Muscle of arm (tissue), 14 donors: ENCODE measurements at places on chromosomes 1 and 21.
A peak's percentile ranks its signal among the peaks of the same experiment; 100 is the strongest.

- peak; percentile 33 for DNase-seq
These were observed 40.1 kb downstream of the SERTAD4 start for GRCh38 chr1:210272666-210273065.

DNA sequence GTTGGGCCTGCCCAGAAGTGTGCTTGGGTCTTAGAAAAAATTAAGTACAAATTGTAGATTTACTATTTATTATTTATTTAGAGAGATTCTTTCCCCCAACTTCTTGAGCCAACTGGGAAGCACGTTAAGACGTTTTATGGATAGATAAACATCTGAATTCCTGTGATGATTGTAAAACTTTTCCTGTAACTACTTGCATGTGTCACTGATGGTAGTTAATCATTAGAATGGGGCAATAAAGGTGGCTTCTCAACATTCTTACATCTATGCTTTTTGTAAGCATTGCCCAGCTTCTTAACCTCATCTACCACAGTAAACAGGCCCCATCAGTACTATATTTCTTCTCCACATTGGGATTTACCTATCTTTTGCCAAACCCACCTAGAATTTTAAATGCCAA is 559.8 kb downstream of the LMO4 start:
- DNase-seq, result no peak

DNA sequence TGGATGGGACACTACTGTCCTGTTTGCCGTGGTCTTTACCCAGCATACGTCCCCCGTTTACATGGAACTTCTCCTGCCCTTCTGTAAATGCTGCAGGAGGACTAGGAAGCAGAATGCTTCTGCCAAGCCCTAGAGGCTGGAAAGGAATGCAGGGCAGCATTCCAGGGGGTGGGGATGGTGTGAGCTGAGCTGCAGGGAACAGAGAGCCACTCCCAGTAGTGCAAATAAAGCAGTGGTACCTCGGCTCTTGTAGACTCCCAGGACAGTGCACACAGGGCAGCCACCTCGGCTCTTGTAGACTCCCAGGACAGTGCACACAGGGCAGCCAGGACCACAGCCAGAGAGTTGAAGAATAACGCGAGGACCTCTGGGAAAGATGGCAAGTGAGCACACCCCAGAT is 35.4 kb downstream of the PTPRU start:
- peak; percentile 65 for DNase-seq

- DNase-seq, result peak; percentile 76
These were observed 23.8 kb downstream of the KNCN start for GRCh38 chr1:46527474-46528296.

- no peak for DNase-seq
These were observed 288.5 kb upstream of the SNX7 start for GRCh38 chr1:98373056-98373455.

- DNase-seq, result no peak
These were observed 162.9 kb upstream of the PTBP2 start for GRCh38 chr1:96558635-96559034.

DNA sequence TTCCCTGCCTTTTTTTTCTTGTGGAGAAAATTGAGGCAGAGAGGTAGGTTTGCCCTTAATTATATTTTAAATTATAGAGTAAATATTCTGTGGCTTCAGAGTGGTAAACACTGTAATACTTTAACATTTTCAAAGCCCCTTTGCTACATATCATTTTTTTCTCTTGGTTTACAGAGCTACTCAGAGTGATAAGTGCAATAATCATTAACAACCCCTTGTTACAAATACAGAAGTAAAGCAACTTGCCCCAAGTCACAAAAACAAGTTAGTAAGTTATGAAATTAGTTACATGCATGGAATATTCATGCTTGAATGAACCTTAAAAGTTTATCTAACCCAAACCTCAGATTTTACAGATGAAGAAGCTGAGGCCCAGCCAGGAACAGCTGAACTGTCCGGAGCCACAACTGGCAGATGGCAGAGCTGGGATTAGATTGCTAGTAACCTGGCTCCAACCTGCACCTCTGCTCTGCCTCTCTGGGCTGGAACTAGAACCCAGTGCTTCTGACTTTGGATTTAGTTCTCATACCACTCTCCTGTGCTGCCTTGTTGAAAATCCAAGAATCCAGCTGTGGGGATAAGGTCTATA is 48.7 kb downstream of the TNN start:
- no peak for DNase-seq

DNA sequence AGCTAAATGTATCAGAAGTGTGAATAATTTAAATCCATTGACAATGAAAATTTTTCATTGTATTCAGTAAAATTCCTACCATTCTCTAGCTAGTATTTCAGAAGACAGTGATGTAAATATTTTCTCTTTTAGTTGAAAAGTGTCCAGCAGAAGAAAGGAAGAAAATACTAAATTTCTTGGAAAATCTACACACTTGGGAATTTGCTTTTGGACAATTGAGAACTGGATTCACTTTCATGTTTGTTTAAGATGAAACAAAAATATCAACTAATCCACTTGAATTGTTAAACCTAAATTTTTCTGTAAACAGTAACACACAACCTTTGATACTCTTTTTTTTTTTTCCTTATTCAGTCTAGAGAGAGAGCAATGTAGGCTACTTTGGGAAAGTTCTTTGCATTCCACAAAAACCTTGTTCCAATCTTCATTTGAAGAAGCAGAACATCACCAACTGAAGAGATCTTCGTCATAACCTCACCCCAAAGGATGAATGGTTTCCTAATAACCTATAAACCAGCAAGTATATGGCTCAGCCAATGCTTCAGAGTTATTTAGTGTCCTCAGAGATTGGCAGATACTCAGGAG is 155.1 kb upstream of the GORAB start:
- peak; percentile 45 for DNase-seq

DNA sequence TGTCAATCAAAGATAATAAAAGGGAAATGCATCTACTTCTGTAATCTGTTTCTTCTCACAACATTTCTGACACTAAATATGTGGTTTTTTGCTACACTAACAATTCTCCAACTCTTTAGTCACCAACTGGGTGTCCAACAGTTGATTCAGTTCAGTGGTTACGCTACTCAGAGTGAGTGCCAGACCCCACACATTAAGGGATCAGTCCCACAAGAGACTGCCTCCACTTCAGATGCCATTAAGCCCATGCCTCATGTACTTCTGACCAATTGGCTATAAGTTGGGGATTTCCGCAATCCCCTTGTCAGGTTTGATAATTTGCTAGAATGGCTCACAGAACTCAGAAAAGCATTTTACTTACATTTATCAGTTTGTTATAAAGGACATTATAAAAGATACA is 28.4 kb downstream of the RNF2 start:
- DNase-seq, result no peak

DNA sequence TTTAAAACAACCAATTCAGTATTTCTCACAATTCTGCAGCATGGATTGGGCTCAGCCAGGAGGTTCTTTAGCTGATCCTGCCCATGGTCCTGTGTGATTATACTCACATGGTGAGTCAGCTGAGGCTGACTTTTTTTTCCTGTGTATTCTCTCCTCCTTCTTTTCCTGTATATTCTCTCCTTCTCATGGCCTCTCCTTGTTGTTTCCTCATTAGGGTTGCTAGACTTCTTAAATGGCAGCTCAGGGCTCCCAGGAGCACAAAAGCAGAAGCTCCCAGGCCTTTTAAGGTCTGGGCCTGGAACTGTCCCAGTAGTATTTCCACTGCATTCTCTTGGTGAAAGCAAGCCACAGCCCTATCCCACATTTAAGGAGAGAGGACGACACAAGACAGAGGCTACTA is 26.8 kb downstream of the VANGL1 start:
- no peak for DNase-seq

DNA sequence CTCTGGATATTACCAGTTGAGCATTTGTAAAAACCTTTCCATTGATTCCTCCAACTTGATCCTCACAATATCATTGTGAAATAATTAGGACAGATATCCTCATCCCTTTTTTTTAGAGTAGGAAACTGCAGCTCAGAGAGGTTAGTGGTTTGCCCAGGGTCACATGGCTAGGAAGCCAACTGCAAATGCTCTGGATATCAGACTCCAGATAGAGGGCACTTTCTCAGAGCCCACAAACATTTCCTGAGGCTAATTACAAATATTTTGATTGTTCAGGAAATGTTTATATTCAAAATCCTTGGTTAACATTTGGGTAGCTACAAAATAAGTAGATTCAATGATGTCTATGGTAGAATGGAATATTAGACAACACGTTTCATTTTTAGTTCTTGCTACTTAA is 154.8 kb upstream of the DPYD start:
- DNase-seq, result no peak

- no peak for DNase-seq
These were observed 199.0 kb downstream of the USH2A start for GRCh38 chr1:216224233-216224632.

- no peak for DNase-seq
These were observed 61.1 kb upstream of the DMRTB1 start for GRCh38 chr1:53398091-53398490.

GRCh38 chr1:9275567-9276034 is 17.1 kb upstream of the SPSB1 start:
- no peak for DNase-seq

DNA sequence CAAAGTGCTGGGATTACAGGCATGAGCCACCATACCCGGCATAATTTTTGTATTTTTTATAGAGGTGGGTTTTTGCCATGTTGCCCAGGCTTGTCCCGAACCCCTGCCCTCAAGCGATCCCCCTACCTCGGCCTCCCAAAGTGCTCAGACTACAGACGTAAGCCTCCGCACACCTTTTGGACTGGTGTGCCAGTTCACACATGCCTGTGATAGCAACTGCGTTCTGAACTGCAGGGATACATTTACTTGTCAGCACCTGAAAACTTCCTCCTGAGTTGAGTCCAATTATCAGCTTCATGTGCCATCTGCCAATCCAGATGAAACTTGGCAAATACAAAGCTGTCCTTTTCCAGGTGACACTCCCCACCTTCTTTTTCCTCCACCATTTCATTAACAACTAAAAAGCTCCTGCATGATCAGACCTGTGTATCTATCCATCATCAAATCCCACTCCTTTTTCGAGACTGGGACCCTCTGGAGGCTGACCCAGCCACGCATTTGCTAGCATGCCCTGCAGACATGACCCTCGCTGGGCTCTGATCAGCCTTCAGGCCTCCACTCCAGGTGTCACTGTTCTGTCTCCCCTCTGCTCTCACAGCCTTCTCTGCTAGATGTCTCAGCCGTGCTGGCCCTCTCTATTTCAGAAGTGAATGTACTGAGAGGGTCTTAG is 2.1 kb upstream of the DEGS1 start:
- DNase-seq, result no peak

- no peak for DNase-seq
These were observed 101.5 kb downstream of the ATP1B1 start for GRCh38 chr1:169207797-169208520.

DNA sequence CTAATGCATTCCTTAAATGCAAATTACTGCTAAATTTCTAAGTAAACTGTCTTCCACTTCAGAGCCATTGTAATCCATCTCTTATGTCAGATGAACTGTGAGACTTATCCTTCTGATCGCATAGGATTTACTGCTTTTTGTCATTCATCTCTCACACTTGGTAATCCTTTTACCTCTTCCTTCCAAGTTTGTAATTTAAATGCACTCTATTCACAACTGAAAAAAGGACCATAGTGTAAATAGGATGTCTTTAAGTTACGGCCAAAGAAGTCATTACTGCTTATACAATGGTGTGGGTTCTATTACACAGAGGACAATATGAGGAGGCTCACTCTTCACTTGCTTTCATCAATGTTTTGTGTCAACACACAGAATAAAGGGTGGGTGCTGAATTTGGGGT is 393.3 kb downstream of the PTBP2 start:
- DNase-seq, result no peak

DNA sequence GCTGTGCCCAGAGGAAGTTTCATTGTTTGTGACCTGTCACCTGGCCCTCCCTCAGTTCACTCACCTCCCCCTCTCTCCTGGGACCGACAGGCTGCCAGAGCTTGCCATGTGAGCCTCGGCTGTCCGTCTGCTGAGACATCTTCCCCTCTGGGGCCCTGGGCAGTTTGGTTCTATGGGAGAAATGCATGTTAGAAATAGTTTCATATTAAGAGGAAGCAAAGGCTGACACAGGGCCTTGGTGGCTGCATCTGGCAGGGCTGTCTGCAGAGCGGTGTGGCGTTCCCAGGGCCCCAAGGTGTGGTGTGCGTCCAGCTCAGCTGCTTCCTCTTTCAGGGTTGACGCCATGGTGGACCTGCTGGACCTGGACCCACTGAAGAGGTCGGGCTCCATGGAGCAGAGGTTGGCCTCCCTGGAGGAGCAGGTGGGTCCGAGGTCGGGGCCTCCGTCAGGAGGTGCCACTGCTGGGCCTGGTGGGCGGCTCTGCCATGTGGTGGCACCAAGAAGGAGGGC is 31.9 kb upstream of the LRRC3 start:
- no peak for DNase-seq

GRCh38 chr1:198042168-198042567 is 114.6 kb upstream of the NEK7 start:
- DNase-seq, result no peak

DNA sequence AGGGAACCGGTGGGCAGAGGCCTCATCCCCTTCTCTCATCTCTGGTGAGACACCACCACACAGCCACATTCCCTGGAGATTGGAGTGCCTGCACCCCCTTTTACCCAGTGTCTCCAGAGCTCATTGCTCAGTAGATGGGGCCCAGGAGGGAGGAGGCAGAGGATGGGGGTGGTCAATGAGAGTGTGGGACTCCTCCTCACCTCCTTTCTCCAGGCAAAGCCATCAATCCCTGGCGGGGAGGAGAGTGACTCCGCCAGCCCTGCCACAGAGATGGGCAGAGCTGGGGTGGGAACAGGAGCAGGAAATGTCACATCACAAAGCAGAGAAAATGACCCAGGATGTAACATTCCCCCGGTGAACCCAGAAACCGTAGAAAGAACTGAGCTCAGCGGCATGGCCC is 117.2 kb downstream of the MATN1 start:
- DNase-seq, result no peak

DNA sequence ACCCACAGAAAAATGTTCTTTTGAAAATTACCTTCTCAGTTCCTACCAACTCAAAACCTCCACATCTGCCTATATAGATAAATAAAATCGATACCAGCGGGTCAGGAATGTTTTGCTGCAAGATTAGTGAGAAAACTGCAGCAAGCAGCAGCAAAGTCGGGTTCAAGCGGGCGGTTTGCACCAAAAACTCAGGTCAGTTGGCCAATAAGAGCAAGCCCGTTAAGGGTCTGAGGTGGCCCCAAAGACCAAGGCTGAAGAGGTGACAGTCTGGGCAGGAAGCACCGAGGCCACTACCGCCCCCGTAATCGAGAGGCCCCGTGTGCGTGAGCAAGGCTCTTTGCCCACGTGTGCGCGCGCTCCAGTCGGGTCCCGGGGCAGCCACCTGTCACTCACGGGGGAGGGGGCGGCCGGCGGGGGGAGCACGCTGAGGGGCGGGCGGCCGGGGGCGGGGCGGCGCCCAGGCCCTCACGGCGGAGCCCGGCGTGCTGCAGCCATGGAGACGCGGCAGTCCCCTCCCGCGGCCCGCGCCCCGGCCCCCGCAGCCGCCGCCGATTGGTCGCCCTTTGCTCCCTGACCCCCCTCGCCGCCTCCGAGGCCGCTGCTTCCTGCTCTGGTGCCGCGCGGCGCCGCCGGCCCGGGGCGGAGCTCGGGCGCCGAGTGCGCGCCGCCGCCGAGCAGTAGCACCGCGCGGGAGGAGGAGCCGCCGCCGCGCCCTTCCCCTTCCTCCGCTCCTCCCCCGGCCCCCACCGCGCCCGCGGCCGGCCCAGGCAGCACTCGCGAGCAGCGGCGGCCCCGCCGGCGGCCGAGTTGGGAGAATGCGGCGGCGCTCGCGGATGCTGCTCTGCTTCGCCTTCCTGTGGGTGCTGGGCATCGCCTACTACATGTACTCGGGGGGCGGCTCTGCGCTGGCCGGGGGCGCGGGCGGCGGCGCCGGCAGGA is at the start of gene GALNT2:
TSS of gene GALNT2 (plus strand) at position 773 of the 939 bp plus-strand sequence. CDS start at position 816, 43 bp downstream.
- peak; percentile 81 for DNase-seq

- no peak for DNase-seq
These were observed 167.3 kb downstream of the PDE4B start for GRCh38 chr1:65959896-65960567.
